Activated naive CD4-positive, alpha-beta T cell (primary cell): ENCODE measurements at places on chromosomes 2 and 18.

DNA sequence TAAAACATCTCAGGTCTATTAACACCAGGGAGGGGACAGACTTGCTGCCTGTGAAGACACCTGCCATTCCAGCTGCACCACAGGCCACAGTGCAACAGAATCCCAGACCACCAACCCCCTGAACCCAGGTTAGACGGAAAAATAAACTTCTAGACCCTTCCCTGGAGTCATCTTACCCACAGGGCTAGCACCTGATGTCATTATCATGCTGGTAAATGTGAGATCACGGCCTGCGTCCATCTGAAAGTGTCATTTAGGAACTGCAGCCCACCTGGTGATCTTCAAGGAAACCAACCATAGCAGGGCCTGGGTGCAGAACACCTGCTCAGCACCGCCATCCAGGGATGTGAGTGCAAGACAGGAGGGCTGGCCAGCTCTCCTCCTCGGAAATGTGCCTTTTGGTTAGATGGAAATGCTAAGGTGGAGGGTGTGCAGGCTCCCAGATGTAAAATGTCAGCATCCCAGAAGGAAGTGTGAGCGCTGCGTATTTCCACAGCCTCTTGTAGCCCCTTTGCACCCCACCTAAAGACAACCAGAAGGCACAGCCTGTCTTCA, 80.8 kb downstream of the PTGR3 start:
- DNase-seq, result no peak

DNA sequence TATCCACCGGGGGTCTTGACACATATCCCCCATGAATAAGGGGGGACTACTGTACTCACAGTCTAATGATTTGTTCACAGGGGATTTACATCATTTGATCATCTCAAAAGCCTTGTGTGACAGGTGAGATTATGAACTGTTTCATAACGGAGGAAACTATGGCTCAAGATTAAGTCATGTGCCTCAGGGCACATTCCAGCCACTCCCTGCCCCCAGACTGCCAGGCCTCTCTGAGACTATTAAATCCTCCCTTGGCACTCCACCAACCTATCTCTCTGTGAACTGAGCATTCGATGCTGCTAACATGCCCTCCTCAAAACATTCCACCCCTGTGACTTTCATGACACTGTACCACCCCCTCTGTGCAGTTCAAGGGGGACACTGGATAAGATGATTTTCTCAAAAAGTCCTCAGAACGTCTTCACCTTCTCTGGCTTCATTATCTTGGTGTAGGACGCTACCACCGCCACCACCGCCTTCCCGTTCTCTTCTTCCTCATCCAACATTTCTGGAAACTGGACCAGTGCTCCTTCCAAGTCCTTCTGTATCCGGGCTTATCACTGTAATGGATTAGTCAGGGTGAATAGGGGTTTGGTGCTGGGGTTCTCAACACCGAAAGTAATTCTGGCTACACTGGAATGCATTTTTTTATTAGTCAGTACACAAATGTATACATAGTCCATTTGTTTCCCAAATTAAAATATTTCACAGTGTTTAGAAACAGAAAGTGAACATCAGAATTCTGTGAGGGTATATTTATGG, 169.6 kb downstream of the KCNS3 start:
- DNase-seq, result no peak

- DNase-seq, result no peak
Observed at GRCh38 chr2:65372619-65373018, 59.8 kb downstream of the SPRED2 start.

DNA sequence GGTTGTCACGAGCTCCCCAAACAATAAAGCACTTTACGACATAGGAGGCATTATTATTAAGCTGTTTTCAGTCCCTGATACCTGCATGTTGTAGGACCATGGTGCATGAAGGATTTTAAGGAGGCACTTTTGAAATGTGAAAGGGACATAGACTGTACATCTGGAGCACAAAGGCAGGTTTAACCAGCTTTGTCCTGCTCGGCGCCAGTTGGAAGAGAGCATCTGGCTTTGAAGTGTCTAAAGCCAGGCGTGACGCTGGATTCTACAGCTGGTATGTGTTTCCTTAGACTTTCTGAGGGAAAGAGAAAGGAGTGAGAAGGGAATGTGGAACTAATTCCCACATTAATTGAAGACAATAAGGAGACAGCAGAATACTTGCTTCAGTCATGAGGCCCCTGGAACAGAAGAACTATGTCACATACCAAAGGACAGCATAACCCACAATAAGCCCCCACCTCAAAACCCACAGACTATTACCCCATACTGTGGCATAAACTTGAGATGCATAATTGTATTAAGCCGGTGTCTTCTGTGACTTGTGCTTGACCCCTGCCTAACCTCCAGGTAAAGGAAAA, 381.0 kb upstream of the MEX3C start:
- DNase-seq, result no peak

- DNase-seq, result no peak
Observed at GRCh38 chr2:134307334-134307733, 53.5 kb downstream of the MGAT5 start.

DNA sequence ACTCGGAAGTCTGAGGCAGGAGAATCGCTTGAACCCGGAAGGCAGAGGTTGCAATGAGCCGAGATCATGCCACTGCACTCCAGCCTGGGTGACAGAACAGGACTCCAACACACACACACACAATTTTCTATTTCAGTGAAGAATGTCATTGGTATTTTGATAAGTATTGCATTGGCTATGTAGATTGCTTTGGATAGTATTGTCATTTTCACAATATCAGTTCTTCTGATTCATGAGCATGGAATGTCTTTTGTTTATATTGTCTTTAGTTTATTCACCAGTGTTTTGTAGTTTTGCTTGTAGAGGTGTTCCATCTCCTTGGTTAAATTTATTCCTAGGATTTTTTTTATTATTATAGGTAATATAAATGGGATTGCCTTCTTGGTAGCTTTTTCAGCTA, 693.4 kb upstream of the SYT4 start:
- DNase-seq, result no peak

- DNase-seq, result no peak
Observed at GRCh38 chr18:56483386-56483785, 155.0 kb downstream of the TXNL1 start.

DNA sequence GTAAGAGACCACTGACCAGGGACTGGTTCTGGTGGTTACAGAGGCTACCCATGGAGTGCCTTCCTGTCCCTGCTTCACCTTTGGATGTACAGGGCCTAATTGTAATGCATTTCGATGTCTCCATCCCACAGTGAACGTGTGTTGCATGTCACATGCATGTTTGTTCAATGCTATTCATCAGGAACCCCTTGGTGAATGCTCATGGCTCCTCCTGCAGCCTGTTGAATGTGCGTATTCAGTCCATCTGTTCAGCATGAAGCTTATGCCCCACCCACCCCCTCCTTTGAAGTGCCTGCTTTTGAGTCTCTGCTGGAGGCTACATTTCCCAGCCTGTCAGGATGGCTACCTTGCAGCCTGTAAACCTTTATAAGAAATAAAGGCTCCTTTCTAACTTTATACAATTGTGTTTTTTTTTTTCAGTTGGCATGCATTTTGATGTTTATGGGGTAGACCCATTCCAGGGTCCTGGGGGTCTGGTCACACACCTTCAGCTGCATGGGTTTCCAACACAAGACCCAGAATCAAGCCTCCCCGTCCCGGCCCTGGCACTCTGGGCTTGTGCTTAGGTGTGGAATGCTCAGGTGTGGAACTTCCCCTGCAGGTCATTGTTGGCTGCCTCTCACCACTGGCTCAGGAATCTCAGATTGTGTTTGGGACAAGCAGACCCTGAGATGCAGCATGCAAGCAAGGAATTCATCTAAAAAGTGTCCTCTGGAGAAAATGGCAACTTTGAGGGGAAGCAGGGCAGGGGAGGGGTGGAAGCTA, 238.8 kb upstream of the HDAC4 start:
- no peak for DNase-seq

DNA sequence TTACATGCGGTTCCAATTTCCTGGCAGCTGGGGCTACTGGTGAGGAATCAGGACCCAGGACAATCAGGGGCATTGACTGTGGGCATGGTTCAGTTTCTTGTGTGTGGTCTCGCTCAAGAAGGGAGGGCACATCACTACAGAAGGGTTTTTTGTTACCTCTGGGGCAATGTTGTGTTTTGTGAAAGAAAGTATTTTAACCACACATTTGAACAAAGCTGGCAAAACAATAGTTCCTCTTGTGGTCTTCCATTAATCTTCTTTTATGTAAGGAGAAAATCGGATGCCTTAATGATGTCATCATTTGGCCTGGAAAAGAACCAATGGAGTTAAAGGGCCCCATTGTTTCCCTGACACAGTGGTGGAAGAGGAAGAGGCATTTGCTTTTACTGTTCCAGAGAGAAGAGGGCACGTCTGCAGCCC, 197.4 kb downstream of the SH3BP4 start:
- no peak for DNase-seq

DNA sequence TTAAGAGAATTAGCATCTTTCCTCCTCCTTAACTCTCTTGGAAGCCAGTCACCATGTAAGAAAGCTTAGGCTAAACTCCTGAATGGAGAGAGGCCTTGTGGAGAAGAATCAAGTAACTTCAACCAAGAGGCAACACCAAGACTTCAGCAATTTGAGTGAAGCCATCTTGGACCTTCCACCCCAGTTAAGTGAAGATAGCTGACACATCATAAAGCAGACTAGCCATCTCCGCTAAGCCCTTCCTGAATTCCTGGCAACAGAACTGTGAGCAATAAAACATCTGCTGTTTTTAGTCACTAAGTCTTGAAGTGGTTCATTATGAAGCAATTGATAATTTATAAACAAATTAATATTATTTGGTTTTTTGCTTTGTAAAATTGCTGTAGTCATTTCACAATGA, 1.5 kb upstream of the ZNF397 start:
- DNase-seq, result no peak

DNA sequence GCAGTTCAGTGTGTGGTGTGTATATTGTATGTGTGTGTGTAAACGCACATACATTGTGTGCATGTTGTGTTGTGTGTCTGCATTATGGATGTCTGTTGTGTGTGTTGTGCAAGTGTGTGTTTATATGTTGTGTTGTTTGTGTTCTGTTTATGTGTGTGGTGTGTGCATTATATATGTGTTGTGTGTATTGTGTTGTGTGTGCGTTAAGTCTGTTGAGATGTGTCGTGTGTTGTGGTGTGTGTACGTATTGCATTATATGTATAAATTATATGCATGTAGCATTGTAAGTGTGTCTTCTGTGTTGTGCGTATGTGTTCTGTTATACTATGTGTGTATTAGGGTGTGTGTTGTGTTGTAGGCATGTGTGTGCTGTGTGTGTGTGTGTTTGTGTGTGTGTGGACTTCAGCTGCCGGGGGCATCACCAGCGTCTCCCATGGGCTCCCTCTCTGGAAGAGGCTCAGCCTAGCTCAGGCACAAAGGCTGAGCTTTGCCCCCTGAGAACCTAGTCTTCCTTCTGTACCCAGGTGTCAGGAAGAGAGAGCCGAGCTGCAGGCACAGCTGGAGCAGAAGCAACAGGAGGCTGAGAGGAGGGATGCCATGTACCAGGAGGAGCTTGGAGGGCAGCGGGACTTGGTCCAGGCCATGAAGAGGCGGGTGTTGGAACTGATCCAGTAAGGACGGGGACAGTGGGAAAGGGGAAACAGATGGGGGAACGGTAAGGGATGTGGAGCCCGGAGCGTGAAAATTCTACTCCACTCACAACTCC, 13.7 kb downstream of the RUFY4 start:
- no peak for DNase-seq

GRCh38 chr2:205358351-205358815, 323.9 kb upstream of the NRP2 start:
- no peak for DNase-seq

GRCh38 chr2:101740555-101740964, 43.1 kb downstream of the MAP4K4 start:
- DNase-seq, result no peak

- DNase-seq, result no peak
Observed at GRCh38 chr18:47726550-47726949, 203.9 kb downstream of the SMAD2 start.

GRCh38 chr2:86584151-86584913, 21.1 kb upstream of the CHMP3 start:
- no peak for DNase-seq

DNA sequence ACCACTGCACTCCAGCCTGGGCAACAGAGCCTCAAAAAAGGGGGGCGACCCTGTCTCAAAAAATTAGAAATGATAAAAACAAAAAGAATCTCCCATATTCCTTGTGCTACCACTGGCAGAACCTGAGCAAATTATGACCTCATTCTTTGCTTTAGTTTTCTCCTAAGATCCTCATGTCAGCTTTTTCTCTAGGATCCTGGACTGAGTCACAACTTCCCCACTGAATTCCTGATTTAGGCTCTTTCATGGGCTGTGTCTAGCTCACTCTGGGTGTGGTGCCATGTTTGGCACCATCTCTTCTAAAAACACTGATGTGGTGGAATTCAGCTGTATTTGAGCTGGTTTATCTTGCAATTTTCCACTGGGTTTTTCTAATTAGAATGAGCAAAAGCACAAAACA, 37.1 kb downstream of the EXOC6B start:
- no peak for DNase-seq

- no peak for DNase-seq
Observed at GRCh38 chr2:162465430-162465829, 121.5 kb downstream of the GCA start.

DNA sequence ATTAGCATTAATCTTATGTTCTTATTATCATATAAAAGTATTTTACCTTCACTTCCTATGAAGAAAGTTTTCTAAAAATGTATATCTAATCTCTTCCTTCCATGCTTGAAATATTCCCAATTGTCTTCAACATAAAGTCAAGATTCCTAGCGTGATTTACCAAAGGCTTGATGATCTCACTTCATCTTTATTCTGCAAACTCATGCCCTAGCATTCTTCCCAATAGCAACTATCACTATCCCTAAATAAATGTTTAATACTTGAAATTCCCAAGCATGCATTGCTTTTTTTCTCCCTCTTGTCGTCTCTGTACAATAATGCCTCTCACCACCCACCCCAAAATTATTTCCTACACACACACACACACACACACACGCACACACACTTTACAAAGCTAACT, 125.8 kb downstream of the VWC2L start:
- DNase-seq, result no peak

DNA sequence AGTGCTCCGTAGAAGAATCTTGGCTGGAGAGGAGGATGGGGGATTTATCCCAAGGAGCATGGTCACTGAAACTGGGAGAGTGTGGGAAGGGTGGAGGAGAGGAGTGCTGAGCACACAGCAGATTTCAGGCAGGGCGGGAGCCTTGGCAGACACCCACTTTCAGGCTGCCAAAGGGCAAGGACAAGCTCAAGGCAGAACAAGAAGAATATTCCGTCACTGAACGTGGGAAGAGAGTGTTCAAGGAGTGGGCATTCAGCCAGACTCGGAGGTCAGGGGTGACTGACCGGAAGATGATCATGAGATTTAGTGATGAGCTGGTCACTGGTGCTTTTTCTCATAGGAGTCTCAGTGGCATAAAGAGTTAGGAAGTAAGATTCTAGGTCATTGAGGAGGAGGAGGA, 136.2 kb upstream of the RASGRP3 start:
- DNase-seq, result no peak
